ENCODE measurements at places on chromosomes 3 and 15. TPM values are rescaled to one million over a fixed set of nuclear protein-coding genes. Genes with fewer than 3 reads are reported as not detected.

DNA sequence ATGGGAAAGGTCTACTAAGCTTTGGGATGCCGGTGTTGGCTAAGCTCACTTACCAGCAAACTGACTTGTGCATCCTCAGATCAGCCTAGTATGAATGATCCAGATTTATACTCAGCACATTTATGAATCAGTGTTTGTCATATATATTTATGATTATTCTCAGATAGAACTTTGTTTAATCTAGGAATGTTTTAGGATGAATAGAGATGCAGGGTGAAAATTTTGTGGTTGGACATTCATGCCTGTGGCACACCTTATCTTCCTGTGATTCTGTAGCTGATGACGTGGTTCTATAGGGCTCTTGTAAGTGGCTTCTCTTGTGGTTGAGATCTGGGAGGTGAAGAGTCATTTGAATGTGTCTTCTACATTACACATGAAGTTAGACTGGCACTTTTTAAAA is 11.4 kb downstream of the CDIN1 start:
- no peak for DNase-seq

DNA sequence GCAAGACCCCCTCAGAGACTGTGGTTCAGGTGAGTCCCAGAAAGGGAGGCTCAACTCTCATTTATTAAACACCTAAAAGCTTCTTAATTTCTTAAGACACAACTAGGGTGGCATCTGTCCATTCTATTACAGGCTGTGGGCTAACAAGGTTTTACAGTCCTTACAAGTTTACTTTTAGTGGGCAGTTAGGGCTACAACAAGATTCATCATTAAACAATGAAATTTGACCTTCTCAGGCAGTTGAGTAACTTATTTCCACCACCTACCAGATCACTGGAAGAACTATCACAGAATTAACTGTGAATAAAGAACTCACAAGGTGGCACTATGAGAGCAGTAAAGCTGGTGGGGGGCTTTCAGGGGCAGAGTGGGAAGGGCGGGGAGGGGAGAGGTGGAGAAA is 132.6 kb downstream of the PLD1 start:
- DNase-seq = no peak

Gene GSK3B
- 48.4 TPM for total RNA-seq

Gene MYO1E
- total RNA-seq = 59.4 TPM

- DNase-seq = no peak
Observed at GRCh38 chr3:86867982-86868381, 123.0 kb downstream of the VGLL3 start.

DNA sequence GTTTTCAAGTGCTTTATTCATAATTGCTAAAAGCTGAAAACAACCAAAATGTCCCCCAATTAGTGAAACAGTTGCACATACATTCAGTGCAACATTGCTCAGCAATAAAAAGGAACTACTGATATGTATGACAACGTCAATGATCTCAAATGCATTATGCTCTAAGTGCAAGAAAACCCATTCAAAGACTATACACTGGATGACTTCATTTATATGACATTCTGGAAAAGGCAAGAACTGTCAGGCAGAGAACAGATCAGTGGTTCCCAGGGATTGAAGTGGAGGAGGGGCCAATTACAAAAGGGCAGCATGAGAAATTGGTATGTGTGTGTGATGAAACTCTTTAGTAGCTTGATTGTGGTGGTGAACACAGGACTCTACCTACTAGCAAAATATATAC is 585.6 kb downstream of the TBL1XR1 start:
- DNase-seq = no peak

Measured in lower lobe of right lung (tissue), 2 donors.